Breast epithelium (tissue), 4 donors: ENCODE measurements at places on chromosomes 5 and 9. TPM values are rescaled to one million over a fixed set of nuclear protein-coding genes. Genes with fewer than 3 reads are reported as not detected.

DNA sequence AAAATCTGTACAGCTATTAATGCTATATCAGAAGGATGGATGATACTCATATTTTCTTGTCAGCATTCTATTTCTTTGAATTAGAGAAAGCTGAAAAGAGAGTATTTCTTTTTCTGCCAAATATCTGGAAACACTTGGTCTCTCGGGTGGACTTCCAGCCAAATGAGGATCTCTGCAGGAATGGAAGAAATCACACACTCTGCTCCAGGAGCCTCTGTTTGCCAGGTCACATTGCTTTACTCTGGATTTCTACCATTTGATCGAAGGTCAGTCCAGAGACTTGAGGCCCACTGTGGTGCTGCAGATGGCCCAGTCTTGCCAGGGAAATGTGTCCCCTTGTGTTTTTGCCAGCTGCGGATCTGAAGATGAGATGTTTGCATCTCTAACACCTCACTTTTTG is 154.1 kb downstream of the PCSK1 start:
- DNase-seq, result no peak

GRCh38 chr5:132827943-132828673 is 2.3 kb downstream of the SHROOM1 start:
- DNase-seq, result no peak

DNA sequence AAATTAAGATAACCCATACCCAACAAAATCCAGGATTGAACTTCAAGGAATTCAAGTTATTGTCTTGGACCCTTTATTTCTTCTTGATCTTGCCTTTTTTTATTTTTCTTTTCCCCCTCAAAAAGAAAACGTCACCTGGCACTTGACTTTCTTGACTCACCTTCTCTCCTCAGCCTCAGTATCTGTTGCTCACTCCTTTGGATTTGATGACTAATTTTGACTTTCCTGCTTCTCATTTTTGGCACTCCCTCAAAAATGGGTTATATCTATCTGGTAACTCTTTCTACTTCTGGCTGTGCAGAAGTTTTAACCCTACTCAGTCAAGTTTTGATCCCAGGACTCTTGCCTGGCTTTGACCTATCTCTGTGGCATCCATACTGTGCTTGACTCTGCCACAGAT is 66.6 kb upstream of the SPATA31D4 start:
- no peak for DNase-seq

DNA sequence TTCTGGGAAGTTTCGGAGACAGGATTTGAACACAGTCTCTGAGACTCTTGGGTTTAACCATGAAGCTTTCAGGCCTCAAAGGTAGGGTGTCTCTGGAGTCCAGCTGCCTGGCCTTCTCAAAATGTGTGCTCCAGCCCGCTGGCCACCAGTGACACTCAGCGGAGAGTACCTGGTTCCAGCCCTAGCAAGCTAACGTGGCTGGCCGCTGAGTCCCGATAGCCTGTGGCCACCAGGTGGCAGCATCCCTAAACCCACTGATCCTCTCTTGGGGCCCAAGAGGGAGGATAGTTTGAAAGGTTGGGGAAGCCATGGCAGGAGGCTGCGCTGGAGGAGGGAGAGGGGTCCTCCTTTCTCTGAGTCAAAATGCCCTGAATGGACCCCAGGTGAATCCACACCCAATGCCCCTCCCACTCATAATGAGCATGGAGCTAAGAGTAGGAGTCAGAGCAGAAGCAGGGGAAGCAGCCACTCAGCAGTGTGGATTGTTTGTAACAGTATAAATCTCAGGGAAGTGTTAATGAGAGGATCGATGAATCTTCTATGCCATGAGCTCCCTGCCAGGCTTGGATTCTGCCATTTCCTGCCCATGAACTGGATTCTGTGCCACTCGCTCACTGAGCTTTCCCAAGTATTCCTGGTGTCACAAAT is 5.4 kb upstream of the TIFAB start:
- peak; percentile 62 for DNase-seq

DNA sequence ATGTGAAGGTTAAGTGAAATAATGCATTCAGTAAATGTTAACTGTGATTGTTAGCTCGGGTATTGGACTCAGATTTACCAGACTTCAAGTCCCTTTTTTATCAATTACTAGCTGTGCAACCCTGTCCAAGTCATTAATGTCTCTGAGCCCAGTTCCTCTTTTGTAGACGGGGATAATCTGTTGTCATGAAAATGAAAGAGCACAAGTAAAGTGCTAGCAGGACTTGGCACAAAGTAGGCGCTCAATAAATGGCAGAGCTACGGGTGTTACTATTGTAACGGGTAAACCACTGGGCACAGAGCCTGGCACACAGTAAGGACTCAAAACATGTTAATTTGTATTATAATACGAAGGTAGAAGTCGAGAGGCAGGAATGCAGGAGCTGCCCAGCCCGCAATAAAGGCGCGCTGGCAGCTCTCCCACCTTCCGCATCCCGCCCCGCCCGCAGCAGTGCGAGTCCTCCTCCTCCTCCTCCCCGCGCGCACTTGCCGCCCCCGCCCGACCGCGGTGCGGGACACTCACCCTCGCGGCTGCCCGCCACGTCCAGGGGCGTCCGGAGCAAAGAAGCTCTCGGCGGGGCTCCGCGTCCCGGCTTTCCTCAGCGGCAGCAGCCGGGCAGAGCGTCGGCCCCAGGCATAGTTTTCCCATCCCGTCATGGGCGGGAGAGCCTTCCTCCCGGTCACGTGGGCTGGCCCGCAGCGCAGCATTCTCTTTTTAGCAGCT is at the start of gene C1QTNF2:
C1QTNF2 (minus strand) TSS at position 637 of the 723 bp plus-strand sequence. CDS start 15,615 bp downstream, outside the sequence.
- no peak for DNase-seq

TGFBI gene
- 145 TPM for total RNA-seq

ESM1 gene
- 0.48 TPM for total RNA-seq

QRFP gene
- not detected for total RNA-seq

PTGES2 gene
- 86.9 TPM for total RNA-seq
